Type B pancreatic cell (in vitro differentiated cells): ENCODE measurements at places on chromosomes 5 and 9.

DNA sequence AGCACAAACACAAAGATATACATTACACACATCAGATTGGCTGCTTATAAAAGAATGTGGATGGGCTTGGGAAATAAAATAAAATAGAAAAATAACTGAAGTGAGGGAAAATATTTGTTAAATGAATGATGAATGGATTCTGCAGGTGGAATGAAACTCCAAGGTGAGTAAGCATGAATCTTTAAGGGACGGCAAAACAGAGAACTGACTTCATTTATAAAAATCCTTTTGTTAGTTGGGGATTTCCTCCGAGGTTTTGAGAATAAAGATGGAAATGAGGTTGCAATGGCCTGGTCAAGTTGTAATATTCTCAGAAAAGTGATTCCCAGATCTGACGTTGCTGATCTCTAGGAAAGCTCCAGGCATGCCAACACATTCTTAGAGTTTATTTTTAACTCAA lies 20.9 kb upstream of the SEMA6A start:
- no peak for DNase-seq
- H3K36me3 ChIP-seq, result peaks cover 3% of the 10 kb centered on the region
- H3K4me1 ChIP-seq, result no peaks in the 10 kb centered on the region
- no peaks in the 10 kb centered on the region for H3K27me3 ChIP-seq
- no peak overlapping the region for H3K4me3 ChIP-seq

DNA sequence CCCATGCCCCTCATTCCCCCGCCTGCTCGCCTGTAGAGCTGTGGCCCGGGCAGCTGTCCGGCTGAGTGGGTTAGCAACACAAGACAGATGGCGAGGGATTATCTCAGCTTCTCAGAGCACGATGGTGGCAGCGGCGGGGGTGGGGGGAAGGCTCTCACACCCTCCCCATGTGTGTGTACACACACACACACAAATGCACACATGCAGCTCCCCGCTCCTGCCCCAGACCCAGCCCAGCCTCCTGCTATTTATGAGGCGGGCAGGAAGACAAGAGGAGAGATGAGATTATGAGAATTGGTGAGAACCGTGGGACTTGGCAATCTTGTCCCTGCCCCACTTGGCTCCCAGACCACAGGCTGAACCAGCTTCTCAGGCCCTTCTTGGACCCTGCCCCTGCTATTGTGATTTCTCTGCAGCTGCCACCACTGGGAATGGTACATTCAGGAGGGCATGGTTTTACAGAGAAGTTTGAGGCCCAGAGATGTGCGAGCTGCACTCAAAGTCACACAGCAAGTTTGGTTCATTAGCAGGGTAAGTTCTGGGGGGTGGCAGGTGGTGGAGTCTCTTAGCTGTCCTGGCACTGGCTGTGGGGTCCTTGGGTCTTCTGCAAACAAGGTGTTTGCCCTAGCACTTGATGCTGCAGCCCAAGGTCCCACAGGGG lies 51.0 kb upstream of the PSD2 start:
- no peak overlapping the region for H3K27ac ChIP-seq

DNA sequence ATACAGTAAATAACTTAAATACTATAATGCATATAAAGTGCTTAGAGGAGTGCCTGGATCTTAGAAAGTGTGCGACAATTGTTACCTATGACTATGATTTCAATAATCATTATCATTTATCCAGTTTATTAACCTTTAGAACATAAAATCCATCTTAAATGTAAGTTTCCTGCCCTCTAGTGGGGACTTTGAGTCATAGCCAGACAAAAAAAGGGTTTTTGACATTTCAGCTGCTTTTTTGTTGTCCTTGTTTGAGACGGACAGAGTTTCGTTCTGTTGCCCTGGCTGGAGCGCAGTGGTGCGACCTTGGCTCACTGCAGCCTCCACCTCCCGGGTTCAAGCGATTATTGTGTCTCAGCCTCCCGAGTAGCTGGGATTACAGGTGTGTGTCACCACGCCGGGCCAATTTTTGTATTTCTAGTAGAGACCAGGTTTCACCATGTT lies 9.7 kb upstream of the C9orf152 start:
- DNase-seq, result no peak
- peak overlapping the region; percentile 55 for H3K27ac ChIP-seq
- peaks cover 2% of the 10 kb centered on the region for H3K27me3 ChIP-seq
- no peaks in the 10 kb centered on the region for H3K36me3 ChIP-seq
- peaks cover 4% of the 10 kb centered on the region for H3K4me1 ChIP-seq
- no peak overlapping the region for H3K4me3 ChIP-seq

DNA sequence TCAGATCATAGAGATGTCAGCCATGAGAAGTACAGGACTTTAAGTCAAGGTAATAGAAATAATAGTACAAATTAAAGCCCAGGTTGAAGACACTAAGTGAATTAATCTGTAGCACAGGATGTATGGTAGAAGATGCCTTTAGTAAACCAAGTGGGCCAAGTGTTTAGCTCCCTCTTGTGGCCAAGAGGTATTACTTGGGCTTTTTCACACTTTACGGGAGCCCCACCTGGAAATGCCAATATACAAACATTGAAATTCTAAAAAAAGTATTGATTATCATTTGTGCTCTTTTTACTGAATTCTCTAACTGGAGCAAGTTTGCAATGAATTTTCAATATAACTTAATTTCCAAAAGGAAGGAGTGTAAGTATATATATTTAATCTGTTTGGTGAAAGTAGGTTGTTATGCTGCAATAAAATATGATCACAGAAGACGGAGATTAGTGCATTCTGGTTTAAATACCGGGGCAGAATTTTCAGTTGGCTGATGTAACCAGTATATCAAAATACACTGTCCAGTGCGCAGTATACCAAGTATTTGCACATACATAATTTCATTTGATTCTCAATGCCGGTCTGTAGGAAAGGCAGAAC lies 84.7 kb downstream of the PARP8 start:
- DNase-seq, result no peak
- no peak overlapping the region for H3K27ac ChIP-seq
- no peak overlapping the region for H3K4me3 ChIP-seq
- no peaks in the 10 kb centered on the region for H3K4me1 ChIP-seq
- no peaks in the 10 kb centered on the region for H3K36me3 ChIP-seq

DNA sequence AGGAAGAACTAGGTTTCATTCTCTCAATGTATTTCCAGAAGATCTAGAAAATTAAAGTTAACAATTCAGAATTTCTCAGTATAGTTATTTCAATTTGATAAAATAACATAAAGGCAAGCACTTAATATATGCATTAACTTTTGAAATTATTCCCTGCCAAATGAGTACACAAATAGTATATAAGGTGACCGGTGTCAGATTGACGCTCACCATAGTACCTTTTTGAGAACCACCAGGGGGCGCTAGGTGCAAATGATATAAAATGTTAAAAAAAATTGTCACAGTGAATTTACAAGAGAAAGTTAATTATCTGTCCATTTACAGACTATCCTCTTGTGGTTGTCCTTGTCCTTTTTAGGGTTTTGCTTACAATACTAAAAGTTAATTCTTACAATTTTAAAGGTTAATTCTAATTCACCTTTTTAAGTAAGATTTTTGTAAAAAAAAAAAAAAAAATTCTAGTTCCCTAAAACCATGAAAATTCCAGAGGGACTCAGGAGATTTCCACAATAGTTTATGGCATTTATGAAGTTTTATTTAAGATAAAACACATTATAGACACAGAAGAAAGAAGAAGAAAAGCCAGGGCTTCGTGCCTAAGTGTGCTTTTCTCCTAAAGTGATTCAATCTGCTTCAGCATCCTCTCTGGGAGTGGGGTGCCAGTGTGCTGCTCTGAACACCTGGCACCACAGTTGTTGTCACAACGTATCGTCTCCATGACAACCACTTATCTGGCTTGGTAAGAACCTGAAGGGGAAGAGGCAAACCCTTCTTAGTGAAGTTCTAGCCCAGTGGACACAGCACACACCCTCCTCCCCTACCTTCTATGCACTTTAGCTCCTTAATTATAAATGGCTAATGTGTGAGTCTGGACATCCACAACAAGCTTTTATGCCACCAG lies 1.7 kb downstream of the ADAMTS16 start:
- no peak overlapping the region for H3K27ac ChIP-seq
- peaks cover 35% of the 10 kb centered on the region for H3K27me3 ChIP-seq
- H3K4me1 ChIP-seq, result peaks cover 7% of the 10 kb centered on the region
- peak overlapping the region; percentile 84 for H3K4me3 ChIP-seq
- DNase-seq, result no peak

GRCh38 chr9:127255692-127256091 lies 8.9 kb upstream of the GARNL3 start:
- H3K4me1 ChIP-seq, result peaks cover 7% of the 10 kb centered on the region
- no peaks in the 10 kb centered on the region for H3K27me3 ChIP-seq
- H3K36me3 ChIP-seq, result peaks cover 13% of the 10 kb centered on the region
- H3K4me3 ChIP-seq, result no peak overlapping the region
- DNase-seq, result no peak
